ENCODE measurements at places on chromosomes 1 and 21. TPM values are rescaled to one million over a fixed set of nuclear protein-coding genes. Genes with fewer than 3 reads are reported as not detected.
A peak's percentile ranks its signal among the peaks of the same experiment; 100 is the strongest.

DNA sequence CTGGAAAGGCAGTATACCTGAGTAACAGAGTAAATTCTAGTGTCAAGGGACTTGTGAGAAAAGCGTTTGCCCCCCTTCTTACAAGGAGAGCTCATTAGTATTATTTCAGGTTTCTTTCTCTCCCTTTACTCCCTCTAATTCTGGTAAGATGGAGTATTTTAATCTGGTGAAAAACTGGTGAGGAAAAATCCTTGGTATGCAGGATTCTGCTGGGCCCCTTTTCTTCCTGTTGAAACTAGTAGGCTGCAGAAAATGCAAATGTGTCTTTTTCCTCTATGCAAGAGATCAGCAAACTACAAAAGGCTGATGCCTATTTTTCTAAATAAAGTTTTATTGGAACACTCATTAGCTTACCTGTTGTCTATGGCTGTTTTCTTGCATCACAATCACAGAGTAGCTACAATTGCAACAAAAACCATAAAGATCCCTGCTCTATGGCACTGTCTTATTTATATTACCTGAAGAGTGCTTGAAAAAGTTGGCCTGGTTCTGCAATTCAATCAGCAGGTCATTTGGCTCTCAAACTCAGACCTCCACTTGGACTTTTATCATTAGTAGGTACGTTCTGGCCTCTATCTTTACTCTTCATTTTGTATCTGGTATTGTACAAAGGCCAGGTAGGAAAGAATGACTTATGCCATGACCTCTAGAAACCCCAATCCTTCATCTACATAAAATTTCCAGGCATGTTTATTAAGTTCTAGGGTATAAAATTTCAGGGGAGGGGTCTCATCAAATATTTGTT is 109.6 kb downstream of the AKT3 start:
- no peak for DNase-seq

GRCh38 chr1:61978796-61979195 is 215.9 kb upstream of the L1TD1 start:
- DNase-seq = no peak

GRCh38 chr1:222331340-222331739 is 216.6 kb downstream of the HHIPL2 start:
- peak; percentile 88 for DNase-seq

DNA sequence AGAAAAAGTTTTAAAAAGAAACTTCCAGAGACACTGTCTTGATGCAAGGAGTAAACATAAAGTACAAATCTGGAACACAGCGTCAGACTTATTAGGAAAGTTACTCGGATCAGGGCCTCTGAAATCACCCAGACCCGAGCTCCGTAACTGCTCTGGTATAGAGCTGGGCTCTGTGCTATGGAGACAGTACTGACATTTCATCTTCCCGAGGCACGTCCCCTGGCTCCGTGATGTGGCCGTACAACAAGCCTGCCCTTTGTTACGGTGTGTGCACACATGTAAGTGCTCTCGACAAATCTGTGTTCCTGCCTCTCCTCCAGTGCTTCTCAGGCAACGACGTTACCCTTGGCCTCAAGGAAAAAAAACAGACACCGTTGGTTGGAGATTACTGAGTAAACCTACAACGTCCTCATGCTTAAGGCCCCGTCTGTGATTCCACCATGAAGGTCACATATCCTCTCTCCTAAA is 107.0 kb upstream of the IRF2BP2 start:
- DNase-seq = peak; percentile 45

- no peak for DNase-seq
These were observed 18.9 kb upstream of the COL6A1 start for GRCh38 chr21:45962531-45963231.

- DNase-seq = no peak
These were observed 86.8 kb downstream of the FBXO2 start for GRCh38 chr1:11567244-11568065.

DNA sequence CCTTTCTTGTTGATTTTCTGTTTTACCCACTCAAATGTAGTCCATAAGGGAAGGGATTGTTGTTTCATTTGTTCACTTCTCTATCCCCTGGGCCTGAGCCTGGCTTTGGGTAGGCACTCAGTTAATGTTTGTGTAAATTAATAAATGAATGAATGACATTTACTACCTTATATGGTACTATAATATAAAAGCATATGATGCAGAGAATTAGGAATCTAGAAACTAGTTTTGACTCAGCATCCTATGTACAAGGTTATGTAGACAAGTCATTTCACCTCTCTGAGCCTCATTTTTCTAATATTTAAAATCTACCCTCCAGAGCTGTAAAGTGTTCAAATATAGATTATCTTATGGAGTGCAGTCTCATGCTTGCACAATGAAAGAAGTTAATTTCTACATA is 68.9 kb upstream of the S1PR1 start:
- DNase-seq = no peak

- DNase-seq = peak; percentile 56
These were observed 11.5 kb upstream of the AIM2 start for GRCh38 chr1:159088050-159088449.

- no peak for DNase-seq
These were observed 64.9 kb downstream of the PRKACB start for GRCh38 chr1:84208935-84209334.

DNA sequence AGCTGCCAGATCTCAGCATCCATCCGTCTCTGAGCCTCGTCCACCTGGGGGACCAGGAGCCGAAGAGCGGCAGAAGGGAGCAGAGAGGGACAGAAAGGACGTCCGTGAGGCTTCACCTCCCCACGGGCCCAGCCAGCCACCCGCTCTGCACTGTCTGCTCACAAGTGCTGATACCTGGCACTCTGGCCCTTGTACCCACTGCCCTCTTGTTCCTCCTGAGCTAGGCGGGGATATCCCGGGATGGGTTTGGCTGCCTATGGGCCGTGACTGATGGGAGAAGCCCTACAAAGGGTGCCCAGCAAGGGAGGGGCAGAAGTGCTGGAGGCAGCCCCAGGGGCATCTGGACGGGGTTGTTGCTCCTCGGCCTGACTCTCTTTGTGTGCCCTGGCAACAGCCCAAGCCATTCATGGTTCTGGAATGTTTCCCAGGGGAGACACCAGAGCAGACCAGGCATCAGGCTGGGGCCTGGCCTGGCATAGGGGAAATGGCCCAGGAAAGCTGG is 57.6 kb downstream of the LDLRAD2 start:
- peak; percentile 76 for DNase-seq

DNA sequence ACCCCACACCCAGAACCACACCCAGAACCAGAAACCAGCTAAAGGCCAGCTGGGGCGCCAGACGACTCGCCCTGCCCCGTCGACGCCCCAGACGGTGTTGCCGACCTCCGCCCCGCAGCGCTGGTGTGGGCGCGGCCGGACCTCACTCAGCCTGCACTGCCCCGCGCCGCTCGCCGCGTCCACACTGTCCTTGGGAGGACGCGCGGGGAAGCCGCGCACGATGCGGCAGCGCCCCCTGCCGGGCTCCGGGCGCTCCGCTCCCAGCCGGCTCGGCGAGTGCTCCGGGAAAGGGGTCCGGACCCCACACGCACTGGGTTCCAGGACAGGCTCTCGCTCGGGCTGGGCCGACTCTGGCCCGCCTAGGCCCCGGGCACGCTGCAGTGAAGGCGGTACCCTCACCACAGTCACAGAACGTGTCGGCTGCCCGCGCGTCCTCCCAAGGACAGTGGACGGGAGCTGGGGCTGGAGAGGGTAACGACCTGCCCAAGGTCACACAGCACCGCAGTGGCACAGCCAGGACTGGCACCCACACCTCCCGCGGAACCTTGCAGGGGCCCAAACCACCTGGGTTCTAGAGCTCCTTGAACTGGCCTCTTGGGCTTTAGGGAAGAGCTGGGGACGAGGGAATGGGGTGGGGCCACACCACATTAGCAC is 90.2 kb downstream of the DMRTA2 start:
- peak; percentile 40 for DNase-seq

GRCh38 chr1:156002188-156002911 is 18.4 kb downstream of the SSR2 start:
- no peak for DNase-seq

DNA sequence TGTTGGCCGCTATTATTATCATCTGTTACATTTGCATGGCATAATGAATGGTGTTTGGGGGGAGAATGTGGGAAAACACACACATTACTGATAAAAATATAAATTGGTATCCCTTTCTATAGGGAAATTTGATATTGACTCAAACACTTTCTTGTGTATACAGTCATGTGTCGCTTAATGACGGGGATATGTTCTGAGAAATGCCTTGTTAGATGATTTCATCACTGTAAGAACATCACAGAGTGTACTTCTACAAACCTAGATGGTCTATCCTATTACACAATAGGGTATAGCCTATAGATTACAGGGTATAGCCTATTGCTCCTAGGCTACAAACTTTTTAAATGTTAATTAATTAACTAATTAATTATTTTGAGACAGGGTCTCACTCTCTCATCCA is 67.2 kb upstream of the B3GALNT2 start:
- no peak for DNase-seq

- peak; percentile 44 for DNase-seq
These were observed 189.5 kb upstream of the GREM2 start for GRCh38 chr1:240801442-240801841.

DNA sequence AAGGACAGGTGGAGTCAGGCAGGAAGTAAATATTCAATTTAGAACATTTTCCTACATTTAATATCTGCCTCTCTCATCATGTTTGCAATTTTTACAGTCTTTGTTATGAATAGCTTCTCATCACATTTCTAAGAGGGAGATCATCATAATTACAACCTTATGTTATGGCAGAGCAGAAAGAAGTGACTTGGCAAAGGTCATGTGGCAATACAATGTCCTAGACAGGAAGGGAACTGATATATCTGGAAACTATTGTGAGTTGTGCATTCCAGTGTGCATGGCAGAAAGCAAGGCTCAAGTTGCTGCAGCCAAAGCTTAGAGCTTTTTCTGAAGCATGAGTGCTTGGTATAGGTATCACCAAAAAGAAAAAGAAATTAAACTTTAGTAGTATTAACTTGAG is 43.8 kb upstream of the PRRX1 start:
- DNase-seq = no peak

- DNase-seq = no peak
These were observed 762.1 kb downstream of the LTN1 start for GRCh38 chr21:28230559-28230958.

- DNase-seq = no peak
These were observed 2.4 kb downstream of the DTL start for GRCh38 chr1:212037900-212038299.

DNA sequence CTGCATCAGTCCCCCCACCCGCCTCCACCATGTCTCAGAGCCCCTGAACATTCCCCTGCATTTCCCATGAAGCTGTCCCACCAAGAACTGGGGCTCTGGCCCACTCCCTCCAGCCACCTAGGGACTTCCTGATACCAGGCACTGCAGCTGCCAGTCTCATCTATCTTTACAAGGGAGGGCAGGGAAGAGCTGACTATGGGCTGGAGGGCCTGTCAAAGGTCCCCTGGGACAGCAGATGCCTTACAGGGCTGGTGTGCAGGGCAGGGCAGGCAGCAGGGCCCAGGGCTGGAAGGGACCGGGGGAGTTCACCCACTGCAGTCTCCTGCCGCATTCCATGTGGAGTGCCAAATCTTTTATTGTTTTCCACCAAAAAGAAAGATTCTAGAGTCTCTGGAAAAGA is 17.6 kb downstream of the SHISA4 start:
- DNase-seq = no peak

Gene UMODL1
- total RNA-seq = not detected

Gene SPATA17
- 0.86 TPM for total RNA-seq

Gene F5
- total RNA-seq = not detected

Gene EEIG2
- 13.5 TPM for total RNA-seq

Gene DIO1
- total RNA-seq = not detected

Gene COL8A2
- 4.7 TPM for total RNA-seq

Measured in fibroblast of villous mesenchyme (primary cell).